ENCODE measurements at places on chromosomes 3 and 15.

DNA sequence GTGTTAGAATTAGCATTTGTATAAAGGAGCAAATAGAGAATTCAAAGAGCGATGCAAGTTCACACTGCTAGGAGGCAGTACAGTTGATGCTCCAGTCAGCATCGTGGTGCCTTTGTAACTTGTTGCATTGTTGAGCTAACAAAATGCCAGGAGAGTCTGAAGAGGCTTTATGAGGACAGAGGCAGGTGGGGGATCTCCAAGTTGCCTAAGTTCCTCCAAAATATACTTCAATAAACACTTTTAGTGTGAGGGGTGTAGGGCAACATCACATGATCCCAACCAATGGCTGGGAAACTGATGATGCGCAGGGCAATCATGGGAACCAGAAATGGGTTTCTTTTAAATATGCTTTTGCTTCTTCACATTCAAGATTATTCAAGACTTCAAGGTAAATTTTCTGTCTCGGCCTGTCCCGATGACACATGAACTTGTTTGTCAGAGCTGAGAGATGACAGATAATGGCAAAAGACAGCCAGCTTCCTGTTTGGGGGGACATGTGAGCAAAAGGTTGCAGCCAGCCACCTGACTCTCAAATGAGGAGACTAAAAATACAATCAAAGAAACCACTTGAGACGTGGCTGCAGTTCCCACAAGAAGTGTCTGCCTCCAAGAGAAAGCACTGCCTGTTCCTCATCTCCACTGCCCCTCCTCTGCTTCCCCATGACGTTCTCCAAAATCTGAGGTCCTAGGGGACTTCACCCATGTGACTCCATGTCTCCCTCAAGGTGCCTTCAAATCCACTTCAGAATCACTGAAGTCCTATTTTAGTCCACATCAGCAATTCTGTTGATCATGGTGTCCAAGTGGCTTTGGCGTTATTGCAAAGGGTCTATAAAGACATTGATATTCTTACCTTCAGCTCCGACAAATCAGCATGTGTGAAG lies 39.3 kb downstream of the KLHL6 start:
- peak; percentile 42 for DNase-seq

DNA sequence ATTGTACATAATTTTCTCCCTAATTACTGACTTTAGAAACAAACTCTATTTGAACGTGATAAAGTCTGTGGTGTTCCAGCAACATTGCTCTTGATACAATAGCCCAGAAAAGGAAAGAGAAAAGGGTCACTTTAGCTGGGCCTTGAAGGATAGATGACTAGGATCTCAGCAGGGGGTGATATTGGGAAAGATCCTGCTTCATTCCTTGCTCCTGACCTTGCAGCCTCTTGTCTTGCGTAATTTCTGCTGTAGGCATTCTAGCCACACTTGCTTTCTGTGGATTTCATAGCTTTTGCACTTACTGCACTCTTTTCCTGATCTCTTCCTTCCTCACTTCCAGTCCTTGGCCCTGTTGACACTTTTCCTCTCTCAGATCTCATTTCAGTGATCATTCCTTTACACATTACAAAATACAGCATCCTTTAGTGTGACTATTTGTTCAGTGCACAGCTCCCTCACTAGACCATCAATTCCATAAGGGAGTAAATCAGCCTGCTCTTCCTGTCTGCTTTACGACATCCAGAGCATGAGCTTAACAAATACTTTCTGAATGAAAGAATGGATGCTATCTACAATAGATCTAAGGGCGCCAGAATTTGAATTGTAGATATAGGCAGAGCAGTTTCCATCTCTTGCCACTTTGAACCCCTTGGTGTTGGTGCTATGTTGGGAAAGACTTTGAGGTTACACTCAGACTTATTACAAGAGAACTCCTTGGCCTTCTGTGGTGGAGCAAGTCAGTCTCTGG lies 559.6 kb upstream of the MDFIC2 start:
- no peak for DNase-seq

DNA sequence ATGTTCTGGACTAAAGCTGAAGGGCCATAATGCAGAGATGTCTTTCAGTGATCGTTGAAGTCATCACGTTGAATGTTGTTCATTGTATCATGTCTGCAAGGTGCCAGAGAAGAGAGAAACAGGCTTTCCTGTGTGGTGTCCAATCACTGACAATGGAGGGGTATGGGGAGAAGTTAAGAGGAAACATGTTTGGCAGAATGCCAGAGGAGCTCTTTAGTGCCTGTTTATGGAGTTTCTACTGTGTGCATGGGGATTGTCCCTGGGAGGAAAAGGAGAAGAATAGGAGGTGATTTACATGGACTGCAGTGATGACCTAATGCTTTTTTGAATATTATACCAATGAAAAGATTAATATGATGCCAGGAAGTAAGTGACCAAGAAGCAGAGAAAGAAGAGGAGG lies 11.7 kb downstream of the SCAANT1 start:
- no peak for DNase-seq

GRCh38 chr15:50145451-50145872 lies 26.4 kb upstream of the ATP8B4 start:
- no peak for DNase-seq

DNA sequence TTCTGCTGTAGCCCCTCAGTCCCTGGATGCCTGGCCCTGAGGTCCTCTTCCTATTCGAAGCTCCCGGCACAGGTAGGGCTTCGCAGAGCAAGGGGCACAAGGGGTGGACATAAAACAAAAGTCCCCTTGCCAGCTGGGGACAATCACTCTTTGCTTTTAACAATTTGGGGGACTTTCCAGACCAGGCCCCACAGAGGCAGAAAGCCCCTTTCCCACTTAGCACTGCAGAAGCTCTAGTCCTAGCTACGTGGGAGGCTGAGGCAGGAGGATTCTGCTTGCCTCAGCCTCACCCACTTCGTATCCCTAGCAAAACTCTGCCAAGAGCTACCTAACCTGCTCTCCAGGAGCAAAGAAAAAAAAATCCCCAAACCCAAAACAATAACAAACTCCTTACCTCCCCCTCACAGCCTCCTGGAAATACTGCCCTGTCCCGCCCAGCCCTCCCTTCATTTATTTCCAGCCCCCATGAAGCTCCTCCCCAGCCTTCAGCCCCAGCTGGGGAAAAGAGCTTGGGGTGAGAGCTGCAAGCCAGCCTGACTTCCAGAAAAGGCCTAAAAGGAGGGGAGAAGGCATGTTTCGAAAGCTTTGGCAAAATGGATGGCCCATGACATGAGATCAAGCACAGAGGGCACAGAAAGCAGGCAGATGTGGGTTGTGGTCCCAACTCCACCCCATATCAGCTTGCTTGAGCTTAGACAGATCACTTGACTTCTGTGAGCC lies at the start of gene CIDEC:
Gene CIDEC (minus strand): TSS at position 424 of the 720 bp plus-strand sequence. CDS start 1,767 bp downstream, outside the sequence.
- DNase-seq: no peak

DNA sequence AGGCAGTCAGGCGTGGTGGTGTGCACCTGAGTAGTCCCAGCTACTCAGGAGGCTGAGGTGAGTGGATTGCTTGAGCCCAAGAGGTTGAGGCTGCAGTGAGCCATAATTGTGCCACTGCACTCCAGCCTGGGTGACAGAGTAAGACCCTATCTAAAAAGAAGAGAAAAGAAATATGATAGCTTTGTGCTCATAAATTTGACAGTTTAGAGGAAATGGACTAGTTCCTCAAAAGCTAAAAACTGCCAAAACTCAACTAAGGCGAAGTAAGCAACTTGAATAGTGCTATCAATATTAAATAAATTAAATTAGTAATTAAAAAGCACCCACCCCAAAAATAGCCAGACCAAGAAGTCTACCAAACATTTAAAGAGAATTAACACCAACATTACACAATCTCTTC lies 24.5 kb upstream of the SLC15A2 start:
- DNase-seq: no peak

DNA sequence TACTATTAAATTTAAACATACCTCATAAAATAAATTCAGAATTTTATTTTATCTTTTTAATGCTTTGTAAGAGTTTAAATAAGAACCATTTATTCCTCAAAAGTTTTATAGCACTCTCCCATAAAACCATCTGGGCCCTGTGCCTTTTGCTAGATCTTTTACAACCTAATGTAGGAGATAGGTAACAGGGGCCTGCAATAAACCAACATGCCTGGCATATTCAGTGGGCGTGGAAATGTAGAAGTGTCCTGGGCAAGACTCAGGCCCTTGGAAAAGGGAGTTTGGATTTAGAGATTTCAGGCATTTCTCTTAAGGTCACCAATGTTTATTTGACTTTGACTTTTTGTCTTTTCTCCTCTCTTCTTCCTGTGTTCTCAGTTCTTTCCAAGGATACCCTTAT lies 46.4 kb downstream of the POMGNT2 start:
- no peak for DNase-seq

DNA sequence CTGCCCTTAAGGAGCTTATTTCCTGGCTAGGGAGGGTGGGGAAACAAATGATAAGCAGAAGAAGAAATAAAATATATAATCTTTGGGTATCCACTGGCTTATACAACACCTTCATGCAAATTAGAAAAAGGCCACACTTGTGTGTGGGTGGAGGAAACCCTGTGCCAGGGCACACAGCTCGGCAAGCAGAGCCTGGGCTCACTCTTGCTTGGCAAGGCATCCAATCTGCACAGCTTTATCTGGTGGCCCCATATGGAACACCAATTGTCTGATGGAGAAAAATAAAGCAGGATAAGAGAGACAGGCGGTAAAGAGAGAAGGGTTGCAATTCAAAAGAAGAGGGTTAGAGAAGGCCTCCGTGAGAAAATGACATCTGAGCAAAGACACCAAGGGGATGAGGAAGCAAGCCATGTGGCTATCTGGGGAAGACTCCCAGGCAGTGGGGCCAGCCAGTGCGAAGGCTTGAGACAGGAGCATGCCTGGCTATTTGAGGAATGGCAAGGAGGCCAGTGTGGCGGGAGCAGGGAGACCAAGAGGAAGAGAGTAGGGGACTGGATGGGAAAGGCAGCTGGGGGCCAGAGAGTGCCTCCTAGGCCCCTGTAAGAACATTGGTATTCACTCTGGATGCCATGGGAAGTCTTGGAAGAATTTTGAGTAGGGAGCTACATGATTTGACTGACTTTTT lies 22.5 kb upstream of the VPS8 start:
- DNase-seq: no peak

DNA sequence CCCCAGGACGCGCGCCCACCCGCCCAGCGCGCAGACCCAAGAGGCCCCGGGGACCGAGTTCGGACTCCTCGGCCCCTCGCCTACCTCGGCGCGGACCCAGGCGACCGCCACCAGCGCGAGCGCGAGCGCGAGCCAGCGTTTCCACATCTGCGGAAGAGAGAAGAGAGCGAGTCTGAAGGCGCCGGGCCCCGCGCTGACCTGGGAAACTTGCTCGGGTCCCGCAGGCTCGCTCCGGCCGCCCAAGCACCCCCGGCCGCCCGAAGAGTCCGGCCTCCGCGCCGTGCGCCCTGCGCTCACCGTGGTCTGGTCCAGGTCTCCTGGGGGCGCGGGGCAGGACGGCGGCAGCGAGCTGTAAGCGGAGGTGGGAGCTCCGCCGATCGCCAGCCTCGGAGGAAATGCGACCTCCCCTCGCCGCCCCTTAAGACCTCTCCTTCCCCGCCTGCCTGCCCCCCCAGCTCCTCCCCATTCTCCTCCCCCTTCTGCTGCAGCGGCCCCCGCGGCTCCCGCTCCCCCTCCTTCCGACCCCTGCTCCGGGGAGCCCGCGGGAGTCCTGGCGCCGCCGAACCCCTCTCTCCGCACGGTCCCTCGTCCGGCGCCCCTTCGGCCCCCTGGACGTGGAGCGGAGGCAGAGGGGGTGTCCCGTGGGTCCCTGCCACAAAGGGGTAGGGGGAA lies at the start of gene FSTL1:
Gene FSTL1 (minus strand): TSS at position 393 of the 672 bp plus-strand sequence. CDS start 246 bp downstream, at position 147.
- no peak for DNase-seq

- no peak for DNase-seq
Measured at GRCh38 chr15:80934761-80935221, 54.8 kb downstream of the MESD start.

GRCh38 chr15:70088887-70089691 lies 8.6 kb downstream of the TLE3 start:
- no peak for DNase-seq
